ENCODE measurements at places on chromosomes 7 and 10.

GRCh38 chr7:81638198-81638597 lies 131.6 kb downstream of the HGF start:
- no peak for DNase-seq

GRCh38 chr7:137873979-137874777 lies 27.4 kb upstream of the DGKI start:
- no peak for DNase-seq

- no peak for DNase-seq
These were observed 125.8 kb downstream of the DOCK4 start for GRCh38 chr7:112080441-112080840.

GRCh38 chr7:131034166-131034881 lies 293.4 kb upstream of the MKLN1 start:
- no peak for DNase-seq

- DNase-seq: no peak
These were observed 95.5 kb downstream of the CCDC71L start for GRCh38 chr7:106565428-106565827.

- DNase-seq: no peak
These were observed 70.3 kb upstream of the GSDME start for GRCh38 chr7:24827589-24827988.

All from activated T-helper 1 cell treated with anti-CD3 and anti-CD28 coated beads, Interleukin-2, amount 50 U/mL, for 16 hours (primary cell).